ENCODE measurements at places on chromosomes 16 and 17.

DNA sequence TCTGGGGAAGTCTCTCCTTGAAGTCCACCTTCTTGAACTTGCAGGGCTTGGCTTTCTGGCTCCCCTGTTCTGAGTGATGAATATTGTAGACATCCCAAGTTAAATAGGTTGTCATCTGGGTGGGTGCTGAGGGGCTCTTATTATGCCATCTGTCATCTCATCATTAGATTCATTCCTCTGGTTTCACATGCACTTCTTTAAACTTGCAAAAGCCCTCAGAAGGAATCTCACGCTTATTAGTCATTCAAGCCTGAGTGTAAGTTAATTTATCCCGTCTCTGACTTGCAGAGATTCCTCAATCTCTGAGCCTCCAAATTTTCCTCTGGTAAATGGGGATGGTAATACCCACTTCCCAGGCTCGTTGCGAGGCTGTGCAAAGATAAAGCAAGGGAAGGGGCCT lies 5.7 kb downstream of the MGAT5B start:
- no peak for DNase-seq

GRCh38 chr17:7972131-7972785 lies 30.2 kb upstream of the GUCY2D start:
- no peak for DNase-seq

GRCh38 chr17:58284613-58285421 lies 4.1 kb upstream of the MPO start:
- DNase-seq, result no peak

GRCh38 chr17:49600949-49601348 lies 25.3 kb downstream of the NXPH3 start:
- no peak for DNase-seq

GRCh38 chr16:89269805-89270665 lies 52.5 kb downstream of the ZNF778 start:
- DNase-seq, result no peak

- DNase-seq, result peak; percentile 77
Measured at GRCh38 chr17:3964203-3965117, at the start of gene ATP2A3. TSS of gene ATP2A3 (minus strand) at chr17:3964437. CDS start at chr17:3964291, 146 bp downstream.

DNA sequence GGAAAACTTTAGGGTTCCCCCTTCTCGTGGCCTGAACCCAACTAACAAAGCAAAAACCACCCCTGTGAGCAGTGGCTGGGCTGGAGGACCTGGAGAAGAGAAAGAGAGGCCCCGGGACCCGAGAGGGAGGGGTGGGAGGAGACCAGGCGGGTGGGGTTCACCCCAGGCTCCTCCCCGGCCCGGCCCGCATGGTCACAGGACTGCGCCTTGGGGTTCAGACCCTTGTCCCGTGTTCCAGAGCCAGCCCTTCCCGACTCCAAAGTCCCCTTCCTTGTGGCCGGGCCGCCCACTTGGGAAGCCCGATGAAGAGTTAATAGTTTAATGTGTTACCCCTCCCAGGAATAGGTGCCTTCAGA lies 852 bp downstream of the MARVELD3 start:
- DNase-seq, result peak; percentile 19

DNA sequence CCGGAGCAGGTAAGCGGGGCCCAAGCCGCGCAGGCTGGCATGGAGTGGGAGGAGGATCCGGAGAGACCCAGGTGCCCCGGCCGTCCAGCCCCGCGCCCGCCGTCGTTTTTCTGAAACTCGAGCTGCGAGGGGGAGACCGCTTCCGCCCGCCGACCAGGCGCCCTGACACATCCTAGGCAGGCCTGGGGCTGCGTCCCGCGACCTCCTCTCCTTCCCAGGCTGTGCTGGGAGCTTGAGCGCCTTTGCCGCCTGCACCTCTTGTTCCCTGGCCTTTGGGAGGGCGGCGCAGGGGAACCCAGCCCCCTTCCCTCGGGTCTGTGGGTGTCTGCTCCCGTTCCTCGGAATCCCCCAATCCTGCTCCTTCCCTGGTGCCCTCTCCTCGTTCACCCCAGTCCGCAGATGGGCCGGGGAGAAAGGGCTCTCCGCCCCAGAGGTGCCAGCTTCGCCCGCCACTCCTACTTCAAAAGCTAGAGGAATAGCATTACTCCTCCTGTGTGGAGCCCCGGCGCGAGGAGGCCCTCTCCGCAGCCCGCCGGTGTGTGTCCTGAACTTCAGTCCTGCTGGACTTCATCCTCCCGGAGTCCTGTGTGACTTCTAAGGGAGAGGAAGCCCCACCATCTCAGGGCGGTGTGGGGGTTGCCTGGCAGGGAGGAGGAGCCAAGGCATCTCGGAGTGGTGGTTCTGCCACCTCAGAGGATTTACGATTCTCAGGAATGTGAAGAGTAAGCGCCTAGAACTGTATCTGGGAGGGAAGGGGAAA lies 1.0 kb downstream of the NHERF1 start:
- DNase-seq, result no peak
